ENCODE measurements at places on chromosomes 2 and 18.

DNA sequence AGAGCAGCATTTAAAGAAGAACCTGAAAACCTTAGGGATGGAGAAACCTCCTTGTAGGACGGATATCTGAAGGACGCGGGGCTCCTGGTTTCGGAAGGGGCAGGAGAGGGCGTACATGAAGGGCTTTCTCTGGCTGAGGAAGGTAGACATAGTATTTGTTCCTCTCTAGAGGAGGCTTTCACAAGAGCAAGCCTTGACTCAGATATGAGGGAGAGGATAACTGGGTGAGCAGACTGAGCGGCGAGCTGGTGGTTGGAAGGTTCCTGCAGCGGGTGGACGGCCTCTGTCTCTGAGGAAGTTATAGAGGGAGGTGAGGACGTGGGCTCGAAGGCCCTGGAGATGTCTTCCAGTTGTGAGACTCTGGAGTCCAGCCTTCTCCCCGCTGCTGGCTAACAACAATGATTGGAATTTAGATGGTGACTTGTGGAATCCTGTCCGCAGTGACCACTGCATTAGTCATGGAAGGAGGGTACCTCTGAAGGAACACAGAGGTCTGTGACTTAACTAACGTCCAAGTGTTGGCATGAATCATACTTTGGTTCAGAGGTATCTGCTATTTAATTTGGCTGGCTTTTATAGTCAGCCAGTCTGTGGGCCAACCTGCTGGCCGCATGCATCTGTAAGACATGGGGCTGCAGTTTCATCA lies 80.9 kb downstream of the ASAP2 start:
- peak; percentile 95 for DNase-seq

GRCh38 chr2:14759082-14759481 lies 126.6 kb downstream of the LRATD1 start:
- DNase-seq = no peak

DNA sequence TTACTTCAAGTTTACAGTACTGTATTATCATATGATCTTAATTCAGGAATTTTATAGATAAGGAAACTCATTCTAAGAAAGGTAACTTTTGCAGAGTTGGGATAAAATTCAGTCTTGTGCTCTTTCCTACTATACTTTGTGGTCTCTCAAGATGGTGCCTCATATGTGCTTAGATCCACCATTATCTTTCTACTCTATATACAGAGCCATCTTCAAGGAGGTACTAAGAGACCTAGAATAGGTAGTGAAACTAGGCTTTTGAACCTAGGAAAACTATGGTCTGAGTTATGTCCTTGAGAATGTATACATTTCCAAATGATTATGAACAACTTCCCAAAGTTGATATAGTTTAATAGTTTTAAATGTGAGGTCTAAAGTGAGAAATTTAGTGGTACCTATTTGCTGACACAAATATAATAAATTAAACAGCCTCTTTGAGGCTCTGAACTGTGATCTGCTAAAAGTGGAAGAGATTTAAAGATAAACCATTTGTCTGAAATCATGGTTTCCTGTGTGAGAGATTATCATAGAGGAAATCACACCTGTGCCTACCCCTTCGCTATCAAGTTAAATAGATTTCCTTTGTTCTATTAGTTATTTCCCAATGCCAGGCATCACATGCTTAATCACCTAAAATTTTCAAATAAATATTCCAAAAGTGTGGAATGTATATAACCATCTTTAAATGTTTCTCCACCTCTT lies 27.2 kb downstream of the ACAA2 start:
- DNase-seq = no peak

GRCh38 chr2:79016342-79016741 lies 9.2 kb upstream of the REG3G start:
- no peak for DNase-seq

DNA sequence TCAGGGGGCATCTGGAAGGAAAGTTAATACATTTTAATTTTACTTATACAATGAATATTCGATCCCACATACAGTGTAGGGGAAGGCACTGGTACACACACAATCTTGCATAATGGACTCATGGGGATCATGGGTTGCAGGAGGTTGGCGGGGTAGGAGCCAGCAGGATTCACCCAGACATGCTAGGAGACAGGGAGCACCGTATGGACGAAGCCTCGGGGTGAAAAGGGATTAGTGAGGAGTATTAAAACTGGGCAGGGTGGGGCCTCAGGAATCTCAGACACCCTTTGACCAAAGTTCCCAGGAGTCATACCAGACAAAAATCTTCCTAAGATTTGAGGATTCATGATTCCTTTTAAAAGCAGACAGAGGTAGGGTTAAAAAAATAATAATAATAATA lies 140.8 kb downstream of the BCL11A start:
- DNase-seq = no peak

DNA sequence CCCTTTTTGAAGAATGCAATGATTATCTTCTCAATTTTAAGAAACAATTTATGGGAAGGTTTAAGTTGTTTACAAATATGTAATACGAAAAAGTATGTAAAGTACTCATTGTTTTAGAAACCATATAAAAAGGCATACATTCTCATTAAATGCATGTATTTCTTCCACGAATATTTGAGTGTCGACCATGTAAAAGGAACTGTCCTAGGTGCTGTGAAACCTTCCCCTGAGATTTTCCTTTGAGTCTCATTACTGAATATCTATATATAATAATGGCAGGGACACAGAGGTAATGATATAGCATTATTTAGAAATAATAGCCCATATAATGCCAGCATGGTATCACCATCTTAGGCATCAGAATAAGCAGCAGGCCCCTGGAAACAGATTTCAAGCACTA lies 239.3 kb downstream of the ERBB4 start:
- DNase-seq = no peak

DNA sequence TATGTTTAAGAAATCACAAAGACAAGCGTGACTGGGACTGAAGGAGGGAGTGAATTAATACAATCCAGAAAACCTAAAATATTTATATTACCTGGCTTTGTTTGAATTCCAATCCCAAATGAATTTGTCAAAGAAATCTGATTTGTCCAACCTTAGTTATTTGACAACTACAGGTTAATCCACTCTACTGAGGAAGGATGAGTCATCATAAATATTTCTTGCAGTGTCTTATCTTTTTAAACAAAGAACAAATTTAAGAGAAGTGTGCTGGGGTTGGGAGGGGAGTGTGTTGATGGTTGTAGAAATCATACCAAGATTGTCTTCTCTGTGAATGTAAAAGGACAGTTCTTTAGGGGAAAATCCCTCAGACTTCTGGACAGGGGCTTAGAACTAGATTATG lies 1106.3 kb upstream of the SLC39A10 start:
- DNase-seq = no peak

GRCh38 chr2:27033253-27033852 lies 588 bp downstream of the TMEM214 start:
- DNase-seq = no peak

DNA sequence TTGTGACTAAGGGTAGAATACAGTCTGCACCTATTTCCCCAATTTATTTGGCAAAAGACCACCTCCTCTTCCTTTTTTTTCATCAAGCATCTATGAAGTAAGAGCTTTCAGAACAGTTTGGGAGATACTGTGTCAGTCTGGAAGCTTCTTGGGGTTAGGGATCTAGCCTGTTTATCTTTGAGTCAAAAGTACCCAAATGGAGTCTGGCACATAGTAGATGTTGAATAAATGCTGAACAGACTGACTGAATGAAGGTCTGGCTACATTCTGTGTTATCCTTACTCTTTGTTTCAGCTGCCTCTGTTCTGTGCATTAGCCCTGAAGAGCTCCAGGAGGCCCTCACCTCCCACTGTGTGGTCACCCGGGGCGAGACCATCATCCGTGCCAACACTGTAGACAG lies 223.2 kb downstream of the MYO3B start:
- DNase-seq = no peak

GRCh38 chr2:128772671-128773070 lies 454.0 kb upstream of the HS6ST1 start:
- no peak for DNase-seq

- no peak for DNase-seq
Measured at GRCh38 chr2:43217228-43218154, 8.9 kb downstream of the ZFP36L2 start.

GRCh38 chr2:102344397-102344796 lies 11.2 kb upstream of the IL18R1 start:
- DNase-seq = no peak

DNA sequence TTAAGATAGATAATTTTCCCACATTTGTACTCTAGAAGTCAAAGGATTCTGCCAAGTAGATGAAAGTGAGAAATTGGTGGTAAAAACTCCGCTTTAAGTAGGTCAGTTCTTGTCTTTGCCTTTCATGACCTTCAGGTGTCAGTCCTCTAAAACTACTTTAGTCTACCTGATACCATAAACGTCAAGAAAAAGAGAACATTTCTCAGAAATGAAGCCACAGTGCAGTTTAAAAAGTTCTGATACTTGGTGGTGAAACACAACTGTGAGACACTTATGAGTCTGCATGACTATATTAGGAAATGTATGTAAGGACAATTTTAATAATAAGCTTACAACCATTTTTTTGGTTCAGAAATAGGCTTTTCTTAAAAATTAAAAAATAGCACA lies 583.3 kb downstream of the SATB2 start:
- no peak for DNase-seq

GRCh38 chr2:65309699-65310098 lies 82.1 kb downstream of the ACTR2 start:
- DNase-seq = no peak

GRCh38 chr2:99439971-99440505 lies 49.8 kb downstream of the REV1 start:
- no peak for DNase-seq

GRCh38 chr2:39547811-39548719 lies 111.0 kb upstream of the MAP4K3 start:
- DNase-seq = no peak

- peak; percentile 86 for DNase-seq
Measured at GRCh38 chr2:69012310-69013141, 453 bp upstream of the ANTXR1 start.

DNA sequence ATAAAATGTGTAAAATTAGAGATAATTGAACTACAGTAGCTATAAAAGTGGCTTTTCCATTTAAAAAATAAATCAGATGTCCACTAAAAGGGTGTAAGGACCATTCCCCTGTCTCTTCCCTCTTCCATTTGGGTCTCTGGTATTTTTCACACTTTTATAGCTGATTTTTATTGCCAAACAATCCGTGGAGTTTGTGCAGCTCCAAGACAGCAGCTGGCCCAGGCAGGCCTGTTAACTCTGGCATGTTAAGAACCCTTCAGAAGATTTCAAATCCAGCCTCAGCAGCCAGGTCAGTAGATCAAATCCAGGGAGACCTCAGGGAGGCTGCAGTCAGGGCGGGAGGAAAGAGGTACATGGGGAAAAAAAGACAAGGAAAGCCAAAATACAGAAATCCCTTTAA lies 827.1 kb upstream of the FANCL start:
- no peak for DNase-seq

DNA sequence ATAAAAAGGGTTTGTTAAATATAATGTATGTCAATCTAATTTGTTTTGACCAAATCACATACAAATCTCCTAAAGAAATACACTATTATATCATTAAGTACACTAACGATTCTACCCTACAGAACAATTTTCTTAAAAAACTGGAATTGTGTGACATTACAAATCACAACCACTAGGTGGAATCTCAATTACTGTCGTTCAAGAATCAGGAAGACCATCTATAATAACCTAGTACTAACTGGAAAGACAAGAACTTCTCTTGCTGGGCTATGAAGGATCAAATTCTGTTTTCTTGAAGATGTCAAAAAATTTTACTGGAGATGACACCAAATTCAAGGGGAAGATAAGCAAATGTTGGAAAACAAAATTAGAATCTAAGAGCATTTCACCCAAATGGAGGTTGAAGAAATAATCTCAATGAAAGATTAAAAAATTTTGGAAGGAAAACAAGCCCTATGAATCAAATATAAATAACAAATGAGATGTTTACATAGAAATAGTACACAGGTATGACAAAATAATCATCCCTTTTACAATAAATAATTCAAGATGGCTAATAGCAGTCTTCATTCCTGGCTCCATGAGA lies 110.9 kb downstream of the STK39 start:
- peak; percentile 12 for DNase-seq

DNA sequence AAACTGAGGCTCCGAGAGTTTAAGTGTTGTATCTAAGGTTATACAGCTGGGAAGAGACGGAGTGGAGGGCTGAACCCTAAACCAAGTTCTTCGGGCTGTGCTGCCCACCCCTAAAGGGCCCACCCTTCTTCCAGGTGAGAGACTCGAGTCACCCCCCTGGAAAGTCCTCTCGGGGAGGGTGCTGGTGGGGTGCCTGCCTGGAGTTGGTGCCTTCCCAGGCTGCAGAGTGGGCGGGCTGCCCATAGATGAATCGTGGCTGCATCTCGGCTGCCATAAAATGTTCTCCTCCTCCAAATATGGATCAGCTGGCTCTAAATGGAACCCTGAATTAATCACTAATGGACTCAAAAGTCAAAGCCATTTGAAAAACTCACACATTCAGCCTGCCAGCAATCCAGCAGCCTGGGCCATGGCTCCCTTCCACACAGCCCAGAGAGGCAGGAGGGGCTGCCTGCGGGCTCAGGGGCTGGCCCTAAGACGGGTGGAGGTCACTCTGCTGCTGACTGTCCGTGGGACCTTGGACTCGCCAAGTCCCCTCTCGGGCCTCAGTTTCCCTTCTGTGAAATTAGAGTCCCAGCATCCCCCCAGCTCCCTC lies 7.7 kb downstream of the CIB4 start:
- DNase-seq = no peak

DNA sequence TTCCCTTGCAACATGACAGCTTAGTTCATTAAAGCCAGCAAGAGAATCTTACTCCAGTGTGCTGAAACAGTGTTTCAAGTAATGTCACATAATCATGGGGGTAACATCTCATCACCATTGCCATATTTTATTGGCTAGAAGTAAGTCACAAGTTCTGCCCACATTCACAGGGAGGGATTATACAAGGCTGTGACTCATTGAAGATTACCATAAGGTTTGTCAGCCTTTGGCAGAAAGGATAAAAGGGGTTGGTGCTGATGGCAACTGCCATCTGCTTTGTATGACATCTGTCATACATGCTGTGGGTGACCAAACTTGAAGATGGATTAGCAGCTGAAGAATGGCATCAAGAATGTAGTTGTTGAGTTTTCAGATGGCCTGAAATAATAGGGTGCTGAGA lies 61.2 kb downstream of the KCNE4 start:
- no peak for DNase-seq

DNA sequence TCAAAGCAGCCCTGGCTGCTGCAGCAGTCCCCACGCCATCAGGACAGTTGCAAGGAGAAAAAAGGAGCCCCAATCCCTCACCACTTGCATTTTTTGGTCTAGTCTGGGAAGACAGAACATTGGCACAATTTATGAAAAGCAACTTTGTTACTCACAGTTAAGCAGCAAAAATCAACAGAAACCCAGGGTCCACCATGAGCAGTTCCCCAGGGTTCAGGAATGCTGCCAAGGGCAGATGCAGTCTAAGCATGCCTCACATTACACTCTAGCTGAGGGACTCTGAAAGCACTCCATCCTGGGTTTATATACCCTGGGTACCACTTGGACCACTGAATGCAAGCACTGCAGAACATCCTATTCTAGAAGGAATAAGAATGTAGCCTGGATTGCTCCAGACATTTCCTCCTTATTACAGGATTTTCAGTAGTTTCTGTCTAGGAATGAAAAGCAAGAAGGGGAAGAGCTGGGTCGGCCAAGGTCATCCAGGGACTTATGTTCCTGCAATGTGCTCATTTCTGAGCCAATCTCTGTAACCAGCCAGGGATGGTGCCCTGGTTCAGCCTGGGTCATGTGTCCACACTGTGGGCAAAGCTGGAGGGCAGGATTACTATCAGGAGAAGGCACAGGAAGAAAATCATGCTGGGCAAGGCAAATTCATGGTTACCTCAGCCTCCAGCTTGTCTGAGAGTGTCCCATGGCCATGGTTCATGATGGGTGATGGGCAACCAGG lies 19.5 kb upstream of the TMEM163 start:
- DNase-seq = no peak

- DNase-seq = no peak
Measured at GRCh38 chr2:172084645-172085459, 455 bp upstream of the DLX1 start.

All from urothelium cell line (cell line).